CD4-positive, alpha-beta T cell treated with Interleukin-4 for 1 hour (primary cell): ENCODE measurements at places on chromosomes 16 and 17.

- DNase-seq = no peak
These were observed 34.6 kb downstream of the TSC2 start for GRCh38 chr16:2082171-2082982.

DNA sequence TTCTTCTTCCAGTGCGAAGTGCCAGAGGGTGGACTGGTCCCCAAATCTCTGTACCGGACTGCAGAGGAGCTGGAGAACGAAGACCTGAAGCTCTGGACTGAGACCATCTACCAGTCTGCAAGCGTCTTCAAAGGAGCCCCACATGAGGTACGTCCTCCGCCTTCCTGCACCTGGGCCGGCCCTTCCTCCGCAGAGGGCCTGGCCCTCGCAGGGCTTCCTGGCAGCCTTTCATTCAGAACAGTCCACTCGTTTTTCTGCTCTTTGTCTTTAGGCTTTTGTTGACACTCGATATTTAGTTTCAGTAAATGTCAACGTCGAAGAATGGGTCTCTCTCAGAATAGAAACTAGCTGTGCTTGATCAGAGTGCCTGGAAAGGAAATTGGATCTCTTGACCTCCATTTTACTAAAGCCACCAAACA, 68.6 kb downstream of the SEC14L1 start:
- no peak for DNase-seq

- DNase-seq = no peak
These were observed 17.9 kb downstream of the GINS2 start for GRCh38 chr16:85670840-85671239.

DNA sequence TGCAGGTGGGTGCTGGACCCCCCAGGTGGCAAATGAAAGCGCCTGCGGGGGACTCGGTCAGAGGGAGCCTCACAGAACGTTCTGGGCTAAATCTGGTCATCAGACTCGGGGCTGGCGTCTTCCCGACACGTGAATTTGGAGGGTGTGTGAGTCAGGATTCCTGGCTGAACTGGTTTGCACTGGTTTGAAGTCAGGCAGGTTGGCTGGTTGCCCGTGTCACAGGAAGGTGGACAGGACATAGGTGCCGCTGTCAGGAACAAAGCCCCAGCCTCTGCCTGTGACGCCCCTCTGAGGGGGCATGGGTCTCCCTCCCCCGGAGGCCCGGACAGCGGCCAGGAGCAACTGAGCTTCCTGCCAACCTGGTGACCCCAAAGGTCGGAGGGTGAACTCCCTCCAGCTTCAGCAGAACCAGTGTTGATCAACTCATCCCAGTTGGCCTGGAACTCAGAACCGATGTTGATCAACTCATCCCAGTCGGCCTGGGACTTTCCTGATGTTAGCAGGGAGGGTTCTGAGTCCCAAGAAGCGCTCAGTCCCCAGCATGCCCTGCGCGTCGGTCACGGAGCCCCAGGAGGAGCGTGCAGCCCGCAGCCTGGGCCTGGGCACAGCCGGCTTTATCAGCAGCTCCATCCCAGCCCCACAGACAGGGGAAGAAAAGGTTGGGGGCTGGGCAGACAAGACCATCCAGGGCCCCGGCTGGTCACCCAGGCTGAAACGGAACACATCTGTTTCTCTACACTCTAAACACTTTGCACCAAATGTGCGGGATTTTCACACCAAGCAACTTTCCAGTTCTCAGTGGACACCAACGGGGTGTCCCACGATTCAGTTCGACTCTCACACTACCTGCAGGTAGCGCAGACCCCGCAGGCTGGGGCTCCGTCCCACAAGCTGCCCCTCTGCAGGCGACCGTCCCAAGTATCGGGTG, 14.4 kb upstream of the METRNL start:
- peak; percentile 5 for DNase-seq

DNA sequence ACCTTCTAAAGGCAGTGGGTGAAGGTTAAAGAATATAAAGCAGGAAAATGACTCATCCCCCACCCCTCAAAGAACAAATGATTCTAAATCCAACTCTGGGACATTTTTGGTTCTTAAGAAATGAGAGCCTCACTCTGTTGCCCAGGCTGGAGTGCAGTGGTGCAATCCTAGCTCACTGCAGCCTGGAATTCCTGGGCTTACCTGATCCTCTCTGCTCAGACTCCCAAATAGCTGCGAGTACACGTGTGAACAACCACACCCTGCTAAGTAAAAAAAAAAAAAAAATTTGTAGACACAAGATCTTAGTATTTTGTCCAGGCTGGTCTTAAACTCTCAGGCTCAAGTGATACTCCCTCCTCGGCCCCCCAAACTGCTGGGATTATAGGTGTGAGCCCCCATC, 298.8 kb upstream of the MAF start:
- DNase-seq = no peak

- no peak for DNase-seq
These were observed 237.3 kb upstream of the CDH5 start for GRCh38 chr16:66129196-66129595.

GRCh38 chr16:66274335-66275110, 92.0 kb upstream of the CDH5 start:
- peak; percentile 29 for DNase-seq

DNA sequence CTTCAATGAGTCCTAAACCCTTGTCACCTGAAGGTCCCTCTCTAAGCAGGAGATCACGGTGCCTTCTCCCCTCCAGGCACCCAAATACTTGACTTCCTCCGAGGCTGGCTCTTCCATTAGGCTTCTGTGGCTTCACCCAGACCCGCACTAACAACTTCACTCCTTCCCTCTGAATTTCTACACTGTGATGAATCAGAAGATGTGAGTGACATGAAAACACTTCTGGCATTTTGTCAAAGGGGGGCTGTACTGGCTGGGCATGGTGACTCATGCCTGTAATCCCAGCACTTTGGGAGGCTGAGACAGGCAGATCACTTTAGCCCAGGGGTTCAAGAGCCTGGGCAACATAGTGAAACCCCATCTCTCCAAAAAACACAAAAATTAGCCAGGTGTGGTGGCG, 72.6 kb upstream of the CNEP1R1 start:
- DNase-seq = no peak
